ENCODE measurements at places on chromosomes 7 and 10.

- DNase-seq: no peak
Observed at GRCh38 chr10:89458291-89458690, 43.9 kb downstream of the IFIT5 start.

GRCh38 chr7:159034988-159035387, 109.7 kb downstream of the VIPR2 start:
- DNase-seq: no peak

DNA sequence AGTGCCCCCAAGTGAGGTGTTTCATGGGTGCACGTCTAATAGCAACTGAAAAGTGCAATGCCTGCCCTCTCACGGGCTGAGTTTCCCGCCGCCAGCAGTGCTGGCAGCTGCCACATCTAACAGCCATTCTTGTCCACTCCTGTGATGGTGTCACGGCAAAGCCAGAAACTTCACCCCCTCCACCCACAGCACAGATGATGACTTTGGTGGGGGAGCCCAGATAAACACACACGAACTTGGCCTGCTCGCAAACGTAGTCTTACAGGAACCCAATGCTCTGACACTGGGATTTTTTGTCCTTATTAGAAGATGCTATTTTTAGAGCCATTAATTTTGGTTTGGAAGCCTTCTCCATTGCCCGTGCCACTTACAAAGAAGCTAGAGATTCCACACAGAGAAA, 26.7 kb downstream of the CPXM2 start:
- no peak for DNase-seq

GRCh38 chr7:64870656-64871055, 32.4 kb upstream of the ZNF273 start:
- no peak for DNase-seq

GRCh38 chr7:47536661-47537611, 45.0 kb downstream of the TNS3 start:
- peak; percentile 56 for DNase-seq

DNA sequence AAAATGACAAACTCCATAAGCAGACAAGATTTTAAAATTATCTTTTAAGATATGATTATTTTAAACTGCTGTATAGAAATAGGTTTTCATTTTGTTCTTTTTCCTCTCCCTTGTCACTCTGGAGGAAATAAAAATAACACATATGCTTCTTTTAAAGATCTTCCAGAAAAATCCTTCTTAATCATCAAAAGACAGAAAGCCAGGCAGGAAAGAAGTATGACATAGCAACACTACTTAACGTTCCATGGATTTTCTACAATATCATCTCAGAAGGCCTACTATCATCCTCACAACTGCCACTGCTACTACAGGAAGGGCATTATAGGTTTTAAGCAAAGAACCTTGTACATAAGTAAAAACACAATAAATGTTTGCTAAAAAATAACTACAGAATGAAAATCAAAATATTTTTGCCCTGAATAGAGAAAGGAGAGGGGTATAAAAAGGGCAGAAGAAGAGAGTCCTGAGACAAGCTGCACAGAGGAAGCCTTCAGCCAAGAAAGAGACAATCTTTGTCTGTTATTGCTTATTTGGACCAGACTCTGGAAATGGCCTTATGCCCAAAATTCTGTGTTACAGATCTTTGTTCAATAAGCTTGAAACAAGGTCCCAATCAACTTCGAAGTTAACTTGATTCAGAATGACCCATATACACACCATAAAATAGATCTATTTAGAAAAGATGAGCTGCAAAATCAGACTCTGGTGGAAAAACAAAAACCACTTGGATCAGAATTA, 67.8 kb downstream of the ABI1 start:
- DNase-seq: no peak

GRCh38 chr7:52668435-52668834, 367.0 kb upstream of the POM121L12 start:
- no peak for DNase-seq

GRCh38 chr10:48604991-48605508, at the start of gene ARHGAP22:
ARHGAP22 (minus strand) TSS chr10:48605073; CDS start chr10:48604796, 277 bp downstream.
- DNase-seq: no peak

GRCh38 chr7:147804032-147804431, 786.5 kb upstream of the C7orf33 start:
- DNase-seq: no peak

- DNase-seq: peak; percentile 7
Observed at GRCh38 chr7:26853788-26854393, 10.5 kb downstream of the SKAP2 start.

DNA sequence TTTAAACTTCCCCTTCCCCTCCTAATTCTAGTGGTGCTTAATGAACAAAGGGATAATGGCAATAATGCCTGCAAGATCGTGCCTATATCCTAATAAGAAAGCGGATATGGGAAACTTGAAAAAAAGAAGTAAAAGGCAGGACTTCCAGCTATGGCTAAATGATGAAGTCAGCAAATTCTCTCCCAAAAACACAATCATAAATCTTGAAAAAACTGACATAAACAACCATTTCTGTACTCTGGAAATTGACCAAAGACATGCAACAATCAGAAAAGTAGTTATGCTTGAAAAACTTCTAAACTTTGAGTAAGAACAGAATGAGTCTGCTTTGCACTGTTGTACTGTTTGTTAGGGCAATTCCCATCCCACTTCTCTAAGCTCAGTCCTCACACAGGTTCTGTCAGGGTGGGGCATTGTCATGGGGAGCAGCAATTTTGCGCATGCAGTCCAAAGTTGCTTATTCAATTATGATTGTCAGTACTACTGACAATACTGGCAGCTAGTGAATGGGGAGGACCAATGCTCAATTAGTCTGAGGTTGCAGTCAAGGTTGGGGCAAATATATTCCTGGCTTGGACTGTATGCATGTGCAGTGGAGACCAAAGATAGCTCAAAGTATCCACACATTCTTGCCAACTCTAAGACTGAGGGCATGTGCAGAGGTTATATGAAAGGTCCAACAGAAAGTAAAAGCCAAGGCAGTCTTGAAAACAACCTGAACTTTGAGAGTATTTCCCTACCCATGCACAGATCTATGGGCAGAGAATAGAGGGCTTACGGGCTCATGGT, 34.1 kb upstream of the ARHGAP22 start:
- DNase-seq: no peak

DNA sequence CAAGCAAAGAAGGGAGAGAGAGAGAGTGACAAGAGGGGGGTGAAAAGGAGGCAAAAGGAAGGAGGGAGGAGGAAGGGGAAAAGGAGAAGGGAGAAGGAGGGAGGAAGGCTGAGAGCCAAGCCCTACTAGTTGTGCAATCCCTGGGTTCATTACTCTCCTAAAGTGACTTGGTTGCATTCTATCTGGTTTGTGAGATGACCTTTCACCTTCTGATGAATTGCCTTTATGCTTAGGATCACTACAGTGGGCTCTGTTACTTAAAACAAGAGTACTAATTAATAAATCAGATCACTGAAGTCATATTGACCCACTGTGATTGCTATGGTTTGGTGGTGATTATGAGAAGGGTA, 144.9 kb downstream of the KIF20B start:
- no peak for DNase-seq

DNA sequence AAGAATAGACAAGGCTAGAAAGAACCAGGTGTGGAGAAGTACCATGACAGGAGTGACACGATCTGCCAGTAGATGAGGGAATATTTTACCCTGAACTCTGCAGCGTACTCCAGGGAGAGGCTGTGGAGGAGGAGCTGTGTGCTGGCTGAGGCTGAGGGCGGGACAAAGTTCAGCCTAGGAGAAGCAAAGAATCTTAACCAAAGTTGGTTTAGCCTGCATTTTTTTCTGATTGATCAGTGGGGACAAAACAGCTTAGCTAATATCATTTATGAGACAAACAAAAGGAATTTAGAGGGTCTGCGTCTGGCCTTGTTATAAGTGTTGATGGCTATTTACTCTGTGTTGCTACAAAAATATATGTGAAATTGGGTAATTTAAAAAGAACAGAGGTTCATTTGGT, 5.2 kb upstream of the NPSR1 start:
- no peak for DNase-seq

GRCh38 chr7:107661081-107661864, 645 bp downstream of the SLC26A4 start:
- peak; percentile 28 for DNase-seq

GRCh38 chr7:122010116-122010515, 133.9 kb downstream of the AASS start:
- no peak for DNase-seq

- DNase-seq: no peak
Observed at GRCh38 chr10:127346604-127347003, 150.2 kb upstream of the INSYN2A start.

DNA sequence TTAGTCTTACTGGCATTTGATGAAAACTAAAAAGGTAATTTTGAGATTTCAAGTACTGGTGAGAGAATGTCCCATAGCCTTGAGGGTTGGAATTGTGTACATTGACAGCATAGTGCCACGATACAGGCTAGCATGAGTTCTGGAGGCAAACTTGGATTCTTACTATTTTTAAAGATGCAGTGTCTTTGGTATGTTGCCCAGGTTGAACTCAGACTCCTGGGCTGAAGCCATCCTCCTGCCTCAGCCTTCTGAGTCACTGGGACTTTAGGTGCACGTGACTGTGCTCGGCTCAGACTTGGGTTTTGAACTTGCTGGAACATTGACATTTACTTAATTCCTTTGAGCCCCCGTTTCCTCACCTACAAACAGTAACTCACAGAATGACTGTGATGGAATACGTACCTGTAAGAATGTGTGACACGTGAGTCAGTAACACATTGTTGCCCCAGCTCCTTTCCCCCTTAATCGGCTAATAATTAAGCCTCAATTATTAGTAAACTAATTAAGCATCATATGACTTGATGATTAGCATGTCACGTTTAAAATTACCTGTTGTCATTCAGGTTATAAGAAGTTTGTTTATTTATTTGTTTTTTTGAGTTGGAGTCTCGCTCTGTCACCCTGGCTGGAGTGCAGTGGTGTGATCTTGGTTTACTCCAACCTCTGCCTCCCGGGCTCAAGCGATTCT, 10.6 kb downstream of the DNAJB6 start:
- peak; percentile 15 for DNase-seq

DNA sequence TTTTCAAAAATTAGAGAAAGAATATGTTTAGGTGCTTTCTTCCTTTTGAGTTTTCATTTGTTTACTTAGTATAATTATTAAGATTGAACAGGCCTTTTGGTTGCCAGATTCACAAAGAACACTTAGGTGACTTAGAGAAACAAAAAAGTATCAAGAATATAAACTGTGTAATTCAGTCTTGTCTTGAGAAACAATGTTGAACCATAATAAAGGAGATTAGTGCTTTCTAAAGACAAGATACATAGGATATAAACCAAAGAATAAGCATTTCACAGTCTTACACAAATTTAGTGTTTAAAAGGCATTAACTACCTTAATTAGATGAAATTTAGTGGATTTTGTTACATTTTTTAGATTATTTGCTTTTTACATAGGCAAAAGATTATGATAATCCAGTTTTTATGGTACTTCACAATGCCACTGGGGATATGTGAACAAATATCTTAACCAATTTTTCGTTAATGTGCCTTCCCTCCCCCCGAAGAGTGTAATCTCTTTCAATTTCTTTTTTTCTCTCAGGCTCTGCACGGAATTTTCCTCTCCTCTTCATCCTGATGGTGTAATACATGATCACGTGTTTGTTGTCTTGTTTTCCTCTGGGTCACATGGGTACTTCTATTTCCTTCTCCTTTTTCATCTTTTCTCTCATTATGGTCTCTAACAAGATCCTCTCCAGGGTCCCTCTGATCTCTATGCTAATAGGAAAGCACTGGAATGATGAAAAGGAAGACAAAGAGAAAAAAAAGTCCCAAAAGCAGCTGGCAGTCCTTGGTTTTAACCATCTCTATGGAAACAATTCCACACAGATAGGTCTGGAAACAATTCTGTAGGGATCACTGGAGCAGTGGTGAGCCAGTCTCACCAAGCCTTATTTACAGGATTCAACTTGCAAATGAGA, 3.7 kb upstream of the HNRNPH3 start:
- DNase-seq: peak; percentile 15
